ENCODE measurements at places on chromosomes 1 and 21. TPM values are rescaled to one million over a fixed set of nuclear protein-coding genes. Genes with fewer than 3 reads are reported as not detected.

GRCh38 chr1:30378991-30379581 lies 344.3 kb downstream of the MATN1 start:
- peak; percentile 51 for DNase-seq

DNA sequence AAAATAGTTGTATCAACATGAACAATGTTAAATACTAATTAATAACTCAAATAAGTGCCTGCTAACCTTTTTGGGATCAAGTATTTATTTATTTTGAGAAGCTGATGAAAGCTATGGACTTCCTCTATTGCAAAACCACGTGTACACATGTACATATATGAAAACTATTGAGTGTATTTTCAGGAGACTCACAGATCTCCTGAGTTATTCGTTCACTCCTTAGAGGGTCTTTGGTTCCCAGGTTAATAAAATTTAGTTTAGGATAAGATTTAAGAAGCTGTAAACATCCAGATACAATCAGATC lies 130.5 kb downstream of the DISC1 start:
- no peak for DNase-seq

- no peak for DNase-seq
Measured at GRCh38 chr1:200128944-200129879, 101.7 kb downstream of the NR5A2 start.

GRCh38 chr1:224497714-224498573 lies 63.3 kb upstream of the WDR26 start:
- DNase-seq, result peak; percentile 88

GRCh38 chr1:42941640-42942330 lies 16.9 kb downstream of the SLC2A1 start:
- peak; percentile 94 for DNase-seq

GRCh38 chr1:82879701-82880305 lies 1079.1 kb downstream of the ADGRL2 start:
- DNase-seq, result no peak

GRCh38 chr1:67604778-67605177 lies 80.2 kb upstream of the GADD45A start:
- no peak for DNase-seq

DNA sequence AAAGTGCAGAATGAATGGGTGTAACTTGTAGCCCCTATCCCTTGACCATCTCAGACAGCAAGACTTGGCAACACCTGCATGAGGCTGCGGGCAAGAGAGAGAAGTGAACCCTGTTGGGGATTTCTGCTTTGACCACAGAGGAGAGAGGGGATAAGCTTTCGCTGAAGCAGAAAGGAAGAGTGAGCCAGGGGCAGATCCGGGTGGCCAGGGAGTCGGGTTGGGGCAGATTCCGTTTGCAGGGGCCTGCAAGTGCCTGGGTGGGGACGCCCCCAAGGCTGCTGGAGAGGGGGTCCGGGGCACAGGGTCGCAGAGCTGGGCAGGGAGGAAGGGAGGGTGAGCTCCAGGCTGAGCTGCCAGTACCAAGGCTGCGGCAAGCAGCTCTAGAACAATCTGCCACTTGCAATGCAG lies 25.3 kb upstream of the PIK3CD start:
- DNase-seq, result no peak

GRCh38 chr1:6753320-6754140 lies 31.7 kb upstream of the CAMTA1 start:
- DNase-seq, result peak; percentile 35

DNA sequence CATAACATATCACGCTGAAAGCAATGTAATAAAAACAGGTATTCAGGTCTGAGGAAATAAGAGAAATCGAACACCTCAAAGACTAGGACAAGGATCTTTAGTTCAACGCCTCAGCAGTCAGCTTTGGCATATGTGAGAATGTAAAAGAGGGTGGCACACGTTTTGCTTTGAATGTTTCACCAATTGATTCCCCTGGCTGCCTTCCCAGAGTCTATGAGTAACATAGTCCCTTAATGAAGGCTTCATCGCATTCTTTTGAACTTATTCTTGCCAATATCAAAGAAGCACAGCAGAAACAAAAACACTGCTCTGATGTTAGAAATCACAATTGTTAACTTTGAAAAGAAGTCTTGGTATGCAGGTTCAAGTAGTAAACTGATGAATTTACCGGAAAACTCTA lies 764.8 kb downstream of the ADGRL2 start:
- no peak for DNase-seq

DNA sequence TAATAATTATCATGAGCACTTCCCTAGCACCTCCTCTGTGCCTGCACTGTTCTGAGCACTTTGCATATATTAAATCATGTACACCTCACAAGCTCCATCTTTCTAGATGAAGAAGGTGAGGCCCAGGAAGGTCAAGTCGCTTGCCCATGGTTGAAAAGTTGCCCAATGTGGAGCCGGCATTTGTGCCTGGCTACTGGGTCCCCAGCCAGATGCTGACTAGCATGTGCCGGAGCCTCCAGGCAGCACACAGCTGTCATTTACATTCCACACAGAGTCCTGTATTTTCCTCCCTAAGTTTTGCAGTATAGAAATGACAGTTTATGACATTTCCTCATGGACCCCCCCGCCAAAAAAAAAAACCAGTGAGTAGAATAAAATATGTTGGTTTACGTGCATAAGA lies 94.3 kb downstream of the BCAR3 start:
- no peak for DNase-seq

DNA sequence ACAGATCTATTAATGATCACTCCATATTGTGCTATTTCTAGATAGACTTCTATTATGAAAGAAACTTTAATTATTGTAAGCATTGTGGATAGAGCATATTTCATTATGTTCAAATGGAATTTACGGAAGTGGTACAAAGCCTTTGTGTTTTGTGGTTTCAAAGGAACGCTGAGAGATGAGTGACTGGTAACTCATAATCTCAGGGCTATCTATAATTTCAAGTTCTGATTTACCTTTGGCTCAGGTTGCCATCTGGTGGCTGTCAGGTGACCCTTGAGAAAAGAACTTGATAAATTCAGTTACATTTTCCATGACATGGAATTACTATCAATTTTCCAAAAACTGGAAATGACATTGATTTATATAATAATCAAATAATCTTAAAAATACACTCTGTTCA lies 12.2 kb downstream of the NTNG1 start:
- DNase-seq, result no peak

DNA sequence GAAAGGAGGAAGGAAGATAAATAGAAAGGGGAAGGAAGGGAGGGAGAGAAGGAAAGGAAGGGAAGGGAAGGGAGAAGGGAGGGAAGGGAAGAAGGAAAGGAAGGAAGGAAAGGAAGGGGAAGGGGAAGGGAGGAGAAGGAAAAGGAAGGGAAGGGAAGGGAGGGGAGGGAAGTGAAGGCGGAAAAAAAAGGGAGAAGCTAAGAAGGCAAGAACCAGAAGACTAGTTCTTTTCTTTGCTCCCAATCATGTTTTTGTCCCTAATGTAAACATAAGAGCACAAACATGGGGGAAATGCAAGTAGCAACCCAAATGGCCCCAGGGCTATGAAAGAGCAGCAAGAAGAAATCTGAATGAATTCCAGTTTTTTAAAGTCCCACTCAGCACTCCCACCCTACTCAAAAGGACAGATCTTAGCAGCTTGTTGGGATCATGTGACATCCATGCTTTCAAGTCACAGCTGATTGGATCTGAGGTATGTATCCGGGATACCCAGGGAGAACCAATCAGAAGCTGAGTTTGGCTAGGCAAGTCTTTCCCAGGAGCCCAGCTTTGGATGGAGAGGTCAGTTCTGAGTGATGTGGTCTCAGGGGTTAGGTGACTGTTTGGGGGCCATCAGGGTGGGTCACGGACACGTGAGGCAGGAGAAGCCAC lies 24.2 kb upstream of the FHAD1 start:
- no peak for DNase-seq

GRCh38 chr1:192973202-192973601 lies 86.0 kb downstream of the UCHL5 start:
- DNase-seq, result no peak

DNA sequence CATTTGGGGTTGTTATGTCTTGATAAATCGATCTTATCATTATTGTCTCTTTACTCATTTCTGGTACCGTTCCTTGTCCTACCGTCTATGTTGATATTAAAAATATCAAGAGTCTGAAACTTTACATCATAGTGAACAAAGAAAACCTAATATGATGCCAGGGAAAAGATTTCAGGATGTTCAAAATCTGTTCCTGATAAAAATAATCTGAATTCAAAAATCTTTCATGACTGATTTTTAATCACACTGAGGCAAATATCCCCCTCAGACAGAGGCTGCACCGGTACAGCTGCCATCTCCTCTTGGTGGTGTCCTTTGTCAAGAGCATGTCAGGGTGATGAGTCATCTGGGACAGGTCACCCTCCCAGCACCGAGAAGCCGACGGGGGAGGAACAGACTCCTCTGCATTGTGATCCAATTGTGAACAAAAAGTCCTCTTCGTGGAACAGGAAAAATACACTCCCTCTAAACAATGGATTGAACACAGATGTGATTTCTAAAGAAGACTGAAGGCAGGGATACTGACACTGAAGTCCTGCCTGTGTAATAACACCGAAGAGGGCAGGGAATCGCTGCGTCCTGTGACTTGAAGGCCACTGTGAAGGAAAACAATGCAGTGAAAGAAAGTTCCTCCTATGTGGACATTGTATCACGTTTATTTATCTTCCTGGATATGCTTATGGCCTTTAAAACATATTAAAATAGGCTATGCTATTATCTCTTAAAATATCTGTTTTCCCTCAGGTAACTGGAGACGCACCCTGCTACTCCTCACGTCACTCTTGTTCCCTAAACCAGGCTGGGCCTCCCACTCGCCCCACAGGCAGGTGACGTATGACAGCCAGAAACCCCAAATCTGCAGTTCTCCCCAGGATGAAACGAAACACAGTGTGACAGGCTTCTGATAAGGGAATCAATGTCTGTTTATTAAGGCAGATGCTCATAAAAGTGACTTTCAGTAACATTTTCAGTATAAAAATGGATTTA lies 4.3 kb upstream of the SPATC1L start:
- DNase-seq, result peak; percentile 61

ZFP69B gene
- 3.7 TPM for total RNA-seq

HSF2BP gene
- total RNA-seq, result 0.58 TPM

RPL5 gene
- total RNA-seq, result 968 TPM

KANK4 gene
- total RNA-seq, result not detected

HUNK gene
- not detected for total RNA-seq

OR10K1 gene
- total RNA-seq, result not detected

MAP1LC3C gene
- total RNA-seq, result not detected

PRKCZ gene
- total RNA-seq, result 1.9 TPM

CHI3L1 gene
- total RNA-seq, result not detected

Measured in HFFc6 (cell line).